EH (cell line): ENCODE measurements at places on chromosomes 5 and 9.

DNA sequence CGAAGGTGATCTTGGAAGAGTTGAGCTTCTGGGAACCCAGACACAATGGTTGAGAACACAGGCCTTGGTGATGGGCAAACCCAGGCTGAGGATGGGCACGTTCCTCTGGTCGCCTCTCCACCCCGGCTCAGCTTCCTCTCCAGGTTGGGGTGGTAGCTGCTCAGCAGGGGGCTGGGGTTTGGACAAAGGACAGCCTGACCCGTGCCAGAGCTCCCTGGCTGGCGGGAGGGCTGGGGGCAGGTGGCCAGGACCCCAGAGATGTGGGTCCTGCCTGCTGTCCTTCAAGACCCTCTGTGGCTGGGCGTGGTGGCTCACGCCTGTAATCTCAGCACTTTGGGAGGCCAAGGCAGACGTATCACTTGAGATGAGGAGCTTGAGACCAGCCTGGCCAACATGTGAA lies 25.2 kb downstream of the NCS1 start:
- DNase-seq: no peak

- DNase-seq: peak; percentile 61
These were observed 60.7 kb upstream of the IFNE start for GRCh38 chr9:21542787-21543186.

DNA sequence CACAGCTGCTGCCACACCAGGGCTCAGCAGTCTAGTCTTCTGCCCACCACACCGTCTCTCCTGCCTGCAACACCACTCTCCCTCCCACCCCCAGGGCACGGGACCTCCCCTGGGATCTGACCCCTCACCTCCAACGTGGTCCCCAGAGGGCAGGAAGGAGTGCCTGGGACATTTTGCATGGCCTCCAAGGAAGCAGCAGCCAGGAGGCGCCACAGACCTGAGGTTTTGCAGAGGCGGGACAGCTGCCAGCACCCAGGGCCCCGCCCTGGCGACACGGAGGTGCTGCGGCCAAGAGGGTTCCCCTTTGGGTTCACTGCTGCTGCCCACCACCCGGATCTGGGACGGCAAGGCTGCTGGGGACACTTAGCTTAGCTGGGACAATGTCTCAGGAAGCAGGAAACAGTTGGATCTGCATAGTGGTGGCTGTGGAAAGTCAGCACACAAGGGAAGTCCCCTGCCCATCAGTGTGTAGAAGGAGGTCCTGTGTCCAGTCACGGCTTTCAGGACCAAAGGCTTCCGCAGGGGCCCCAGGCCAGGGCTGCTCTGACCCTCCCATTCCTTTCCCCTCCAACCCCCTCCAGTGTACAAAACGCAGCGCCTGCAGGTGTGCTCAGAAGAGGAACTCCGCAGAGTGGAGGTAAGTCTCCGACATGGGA lies 13.8 kb downstream of the PROP1 start:
- DNase-seq: no peak

GRCh38 chr5:31630931-31631330 lies 8.0 kb upstream of the PDZD2 start:
- no peak for DNase-seq

- no peak for DNase-seq
These were observed 21.2 kb upstream of the ENHO start for GRCh38 chr9:34544035-34544434.

DNA sequence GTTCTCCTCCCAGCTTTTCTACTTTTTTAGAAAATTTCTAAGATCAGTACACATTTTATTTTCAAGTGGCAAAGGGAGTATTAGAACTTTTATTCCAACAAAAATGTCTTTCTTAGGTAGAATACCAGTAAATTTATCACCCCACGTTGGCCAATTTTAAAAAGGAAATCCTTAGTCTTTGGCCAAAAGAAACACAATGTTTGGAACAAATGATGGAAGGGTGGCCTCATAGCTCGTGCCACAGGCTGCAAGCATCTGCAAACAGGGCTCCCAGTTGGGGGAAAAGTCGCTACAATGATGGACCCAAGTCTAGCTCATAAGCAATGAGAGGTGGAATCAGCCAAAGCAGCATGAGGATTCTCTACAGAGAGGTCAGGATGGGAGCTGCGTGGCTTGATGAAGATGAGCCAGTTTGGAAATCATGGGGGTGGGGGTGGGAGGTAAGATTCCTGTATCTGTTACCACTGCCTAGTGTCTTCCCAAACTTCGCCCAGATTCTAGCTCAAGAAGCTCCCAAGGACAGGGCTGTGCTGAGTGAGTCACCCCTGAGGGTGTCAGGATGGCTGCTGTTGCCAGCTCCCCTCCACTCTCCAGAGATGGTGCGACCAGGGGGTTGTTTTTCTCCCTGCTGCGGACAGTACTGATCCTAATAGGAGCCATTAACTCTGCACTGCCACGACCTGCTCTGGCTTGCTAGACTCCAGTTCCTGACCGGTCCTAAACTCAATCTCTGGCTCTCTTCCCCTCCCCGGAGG lies 75.6 kb downstream of the DCP2 start:
- DNase-seq: peak; percentile 55

- peak; percentile 82 for DNase-seq
These were observed 306.6 kb downstream of the MLLT3 start for GRCh38 chr9:20315677-20316076.

- no peak for DNase-seq
These were observed 15.6 kb upstream of the CKS2 start for GRCh38 chr9:89295400-89295799.

DNA sequence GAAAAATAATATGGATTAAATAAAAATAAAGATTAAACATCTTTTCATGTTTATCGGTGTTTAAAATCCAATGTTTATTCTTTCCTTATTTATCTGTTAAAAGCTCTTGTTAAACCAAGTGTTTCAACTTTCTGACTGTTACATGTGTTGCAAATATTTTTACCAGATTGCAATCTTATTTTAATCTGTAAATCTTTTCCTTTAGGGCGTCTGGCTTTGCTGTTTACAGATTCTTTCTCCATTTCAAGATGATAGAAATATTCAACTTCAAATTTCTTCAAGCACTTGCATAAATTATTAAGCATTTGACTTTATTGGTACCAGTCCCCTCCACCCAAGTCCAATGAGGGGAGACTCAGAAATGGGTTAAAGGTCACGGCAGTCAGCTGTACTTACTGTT lies 16.9 kb upstream of the ABCA1 start:
- peak; percentile 36 for DNase-seq

GRCh38 chr9:128921881-128922763 lies 1.3 kb downstream of the PHYHD1 start:
- peak; percentile 65 for DNase-seq

DNA sequence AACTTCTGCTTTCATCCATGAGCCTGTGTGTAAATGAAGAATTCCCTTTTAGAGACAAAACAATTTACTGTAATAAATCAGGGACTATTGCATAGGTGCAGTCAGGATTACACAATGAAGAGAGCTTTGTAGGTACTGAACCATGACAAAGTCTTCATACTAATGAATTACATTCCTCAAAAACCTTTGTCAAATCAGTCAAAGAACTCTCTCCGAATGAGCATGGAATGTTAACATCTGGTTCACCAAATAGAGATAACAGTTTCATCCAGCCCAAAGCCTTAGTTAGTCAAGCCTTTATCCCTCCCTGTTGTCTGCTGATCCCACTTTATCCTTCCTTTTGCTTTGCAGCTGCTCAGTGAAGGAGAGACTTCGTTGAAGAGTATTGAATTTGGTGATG lies 62.9 kb upstream of the DMRTA1 start:
- DNase-seq: no peak

DNA sequence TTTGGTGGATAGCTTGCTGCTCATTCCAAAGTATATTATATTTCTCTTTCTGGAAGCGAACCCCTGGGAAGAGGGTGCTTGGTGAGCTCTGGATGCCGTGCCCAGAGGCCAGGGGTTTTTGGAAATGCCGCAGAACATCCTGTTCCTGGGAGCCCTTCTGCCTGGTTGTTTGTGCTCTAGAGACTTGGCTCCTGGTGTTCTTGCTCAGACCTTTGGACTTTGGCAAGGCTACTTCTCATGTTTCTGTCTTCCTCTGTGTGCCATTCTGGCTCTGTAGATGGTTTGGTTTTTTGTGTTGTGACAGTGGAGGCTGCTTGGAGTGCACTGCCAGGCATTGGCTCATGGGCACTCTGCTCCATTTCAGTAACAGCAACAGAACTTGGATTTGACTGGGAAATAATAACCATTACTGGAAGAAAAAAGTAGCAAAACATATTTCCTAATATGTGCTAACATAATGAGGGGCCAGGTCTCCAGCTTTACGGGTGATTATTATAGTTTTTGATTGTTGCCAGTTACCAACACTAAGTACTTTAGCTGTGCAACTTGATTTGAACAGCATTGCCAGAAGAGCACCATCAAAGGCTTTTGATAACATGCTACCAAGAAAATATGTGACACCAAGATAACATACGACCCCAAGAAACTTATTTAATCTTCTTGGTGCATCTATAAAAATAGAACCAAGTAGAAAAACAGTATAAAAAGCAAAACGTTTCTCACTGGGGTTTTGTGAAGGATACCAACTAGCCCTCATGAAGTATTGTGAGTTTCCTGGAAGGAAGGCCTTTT lies 94.2 kb downstream of the PCSK1 start:
- DNase-seq: peak; percentile 45

DNA sequence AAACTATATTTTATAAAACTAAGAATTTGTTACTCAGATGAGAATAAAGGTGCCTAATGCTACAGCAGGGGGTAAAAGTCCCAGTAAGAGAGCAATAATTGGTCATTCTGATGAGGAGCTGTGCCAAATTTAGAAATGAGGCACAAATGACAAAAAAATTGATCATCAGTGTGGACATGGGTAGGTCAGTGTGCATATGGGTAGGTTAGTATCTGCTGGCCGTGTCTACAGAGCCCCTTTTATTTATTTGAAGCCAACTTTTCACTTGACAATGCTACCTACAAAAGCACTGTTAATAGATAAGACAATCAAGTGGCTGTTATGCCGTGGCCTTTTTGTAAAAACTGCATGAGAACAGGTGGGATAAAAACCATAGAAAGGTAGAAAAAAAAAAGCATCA lies 454.6 kb downstream of the RAB3C start:
- no peak for DNase-seq

DNA sequence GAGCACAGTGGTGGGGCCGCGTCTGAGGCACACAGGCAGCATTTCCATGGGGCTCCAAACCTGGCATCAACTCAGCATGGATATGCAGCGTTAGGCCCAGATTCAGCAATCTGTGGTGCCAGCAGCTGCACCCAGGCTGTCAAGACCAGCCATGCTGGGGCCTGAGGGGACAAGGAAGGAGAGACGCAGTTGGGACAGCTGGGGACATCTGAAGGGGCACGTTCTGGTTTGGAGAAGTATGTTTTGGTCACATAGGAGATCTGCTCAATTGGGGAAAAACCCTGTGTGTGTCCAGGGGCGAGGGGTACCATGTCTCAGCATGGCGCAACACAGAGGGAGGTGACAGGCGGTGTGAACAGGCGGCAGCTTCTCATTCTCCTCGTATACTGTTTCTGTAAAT lies 66.6 kb upstream of the ECM2 start:
- no peak for DNase-seq

- DNase-seq: no peak
These were observed 47.4 kb downstream of the ROR2 start for GRCh38 chr9:91902475-91903125.

DNA sequence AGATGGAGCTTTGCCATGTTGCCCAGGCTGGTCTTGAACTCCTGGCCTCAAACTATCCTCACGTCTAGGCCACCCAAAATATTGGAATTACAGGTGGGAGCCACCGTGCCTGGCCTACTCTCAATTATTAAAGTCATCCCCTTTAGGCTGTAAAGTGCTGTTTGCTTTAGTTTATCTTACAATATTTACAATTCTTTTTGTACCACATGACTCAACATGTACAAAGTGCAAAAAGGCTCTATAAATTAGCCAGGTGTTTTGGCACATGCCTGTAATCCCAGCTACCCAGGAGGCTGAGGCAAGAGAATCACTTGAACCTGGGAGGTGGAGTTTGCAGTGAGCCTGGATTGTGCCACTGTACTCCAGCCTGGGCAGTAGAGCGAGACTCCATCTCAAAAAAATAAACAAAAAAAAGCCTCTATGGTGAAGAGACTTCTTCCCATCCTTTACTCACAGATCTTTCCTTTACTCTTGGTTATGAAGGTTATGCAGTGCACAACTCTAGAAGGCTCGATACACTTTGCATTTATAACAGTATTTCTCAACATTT lies 28.5 kb upstream of the MLLT3 start:
- no peak for DNase-seq

- no peak for DNase-seq
These were observed 75.6 kb downstream of the PSMB7 start for GRCh38 chr9:124339603-124340146.

- DNase-seq: no peak
These were observed 252.4 kb upstream of the DAPK1 start for GRCh38 chr9:87245271-87245670.

GRCh38 chr9:98559561-98559960 lies 149.2 kb downstream of the GABBR2 start:
- no peak for DNase-seq

DNA sequence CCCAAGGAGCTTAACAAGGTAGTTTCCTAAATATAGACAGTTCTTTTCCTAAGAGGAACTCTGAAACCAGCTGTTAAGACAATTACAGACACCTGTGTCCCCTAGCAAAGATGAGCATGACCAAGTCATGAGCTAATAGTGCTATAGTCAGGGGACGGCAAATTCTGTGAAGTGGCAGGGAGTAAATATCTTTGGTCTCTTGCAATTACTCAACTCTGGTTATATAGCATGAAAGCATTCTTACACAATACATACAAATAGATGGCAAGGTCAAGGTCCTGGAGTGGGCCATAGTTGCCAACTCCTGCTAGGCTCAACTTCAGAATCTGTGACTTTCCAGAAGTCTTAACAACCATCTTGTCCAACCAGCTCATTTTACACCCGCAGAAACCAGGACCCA lies 103.7 kb downstream of the RFK start:
- no peak for DNase-seq

DNA sequence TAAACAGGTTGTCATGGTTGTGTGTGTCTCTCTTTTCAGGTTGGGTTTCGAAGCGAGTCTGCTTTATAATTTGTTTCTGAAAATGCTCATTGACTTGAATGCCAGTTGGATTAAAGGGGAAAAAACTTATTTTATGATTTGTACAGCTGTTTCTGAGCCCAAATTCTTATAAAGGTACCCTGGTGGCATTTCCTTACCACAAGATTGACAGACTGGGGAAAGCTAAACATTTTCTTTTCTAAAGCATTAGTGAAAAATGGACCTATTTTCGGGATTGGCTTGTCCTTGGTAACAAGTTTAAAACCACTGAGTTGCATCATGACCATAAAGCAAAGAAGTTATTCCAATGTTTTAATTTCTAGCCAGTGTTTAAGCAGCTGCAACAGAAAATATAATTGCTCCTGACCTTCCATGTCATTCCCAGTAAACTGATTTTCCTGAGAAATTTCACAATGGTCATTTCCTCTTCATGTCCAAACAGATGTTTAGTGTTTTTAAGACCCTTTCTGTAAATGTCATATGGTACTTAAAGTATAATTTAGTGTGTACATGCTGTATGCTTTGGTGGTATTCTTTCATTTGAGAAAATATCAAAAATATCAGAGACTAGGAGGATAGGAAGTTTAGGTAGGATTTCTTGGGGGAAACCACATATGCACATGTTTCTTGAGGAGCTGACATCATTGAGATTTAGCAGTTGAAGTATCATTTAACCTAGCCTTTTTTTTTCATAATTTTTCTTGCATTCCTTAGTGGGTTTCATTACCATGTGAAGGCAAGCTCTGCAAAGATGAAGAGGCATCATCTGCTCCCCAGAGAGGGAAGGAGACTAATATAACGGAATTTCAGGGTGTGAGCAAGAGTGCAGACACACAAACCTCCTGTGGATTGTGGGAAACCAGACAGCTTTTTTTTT lies 667.1 kb upstream of the RGMB start:
- peak; percentile 76 for DNase-seq
